Activated CD4-positive, alpha-beta T cell treated with anti-CD3 and anti-CD28 coated beads, Interleukin-2, amount 50 U/mL, for 16 hours (primary cell): ENCODE measurements at places on chromosomes 3 and 15.

DNA sequence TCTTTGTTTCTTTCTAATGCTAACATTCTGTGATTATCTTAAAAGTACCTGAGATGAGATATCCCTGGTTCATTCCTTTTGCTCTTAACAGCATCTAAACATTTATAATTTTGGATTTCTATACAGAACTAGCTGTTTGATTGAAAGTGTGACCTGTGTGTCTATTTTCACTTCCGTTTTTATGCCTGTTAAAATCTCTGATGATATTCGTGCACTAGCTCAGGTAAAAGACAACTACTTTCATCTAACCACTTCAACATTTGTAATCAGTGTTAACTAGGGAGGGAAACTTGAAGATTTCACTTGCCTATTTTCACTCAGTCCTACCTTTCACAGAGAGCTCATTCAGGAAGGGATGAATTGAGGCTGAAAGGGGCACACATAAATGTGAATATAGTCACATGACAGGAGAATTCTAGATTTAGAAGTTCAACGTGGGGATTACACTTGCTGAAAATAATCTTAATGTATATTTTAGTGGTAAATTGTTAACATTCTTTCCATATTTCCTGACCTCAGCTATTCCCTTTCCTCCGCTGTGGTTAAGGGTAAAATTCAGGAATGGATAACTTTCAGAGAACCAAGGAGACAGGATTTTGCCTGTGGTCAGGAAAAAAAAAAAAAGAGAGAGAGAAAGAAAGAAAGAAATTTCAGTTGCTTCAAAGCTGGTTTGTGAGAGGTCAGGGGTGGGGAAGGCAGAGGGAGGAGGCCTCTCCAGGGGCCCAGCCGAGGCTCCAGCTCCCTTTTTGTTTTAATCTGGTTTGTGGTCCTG lies 159.8 kb upstream of the TSC22D2 start:
- DNase-seq = no peak

- DNase-seq = no peak
Measured at GRCh38 chr3:139380575-139380974, 8.9 kb downstream of the COPB2 start.

- no peak for DNase-seq
Measured at GRCh38 chr3:125128861-125129501, 73.2 kb upstream of the HEG1 start.

- no peak for DNase-seq
Measured at GRCh38 chr15:93312891-93313486, 224.0 kb upstream of the RGMA start.

GRCh38 chr3:195591220-195591619 lies 7.5 kb upstream of the APOD start:
- DNase-seq = no peak

DNA sequence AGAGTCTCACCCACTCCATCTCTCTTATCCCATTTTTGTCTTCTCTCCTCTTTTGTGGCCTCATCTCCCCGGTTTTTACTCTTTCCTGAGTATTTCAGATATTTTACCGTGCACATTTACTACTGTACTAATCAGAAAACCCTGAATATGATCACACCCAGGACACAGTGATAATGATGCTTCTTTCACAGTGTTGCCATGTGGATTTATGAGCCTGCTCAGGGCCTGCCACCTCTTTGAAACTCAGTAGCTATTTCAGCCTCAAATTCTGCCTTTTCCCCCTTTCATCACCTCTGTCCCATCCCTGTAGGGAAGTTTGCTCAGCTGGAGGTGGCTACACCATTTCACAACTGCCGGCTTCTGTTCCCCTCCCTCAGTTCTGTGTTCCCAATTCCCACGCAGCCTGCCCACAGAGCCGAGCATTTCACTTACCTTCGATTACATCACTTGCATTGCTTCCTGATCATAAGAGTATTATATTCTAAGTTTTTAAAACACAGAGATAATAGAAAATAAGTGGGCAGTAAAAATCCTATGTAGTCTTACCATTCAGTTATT lies 33.2 kb downstream of the ARNT2 start:
- no peak for DNase-seq

DNA sequence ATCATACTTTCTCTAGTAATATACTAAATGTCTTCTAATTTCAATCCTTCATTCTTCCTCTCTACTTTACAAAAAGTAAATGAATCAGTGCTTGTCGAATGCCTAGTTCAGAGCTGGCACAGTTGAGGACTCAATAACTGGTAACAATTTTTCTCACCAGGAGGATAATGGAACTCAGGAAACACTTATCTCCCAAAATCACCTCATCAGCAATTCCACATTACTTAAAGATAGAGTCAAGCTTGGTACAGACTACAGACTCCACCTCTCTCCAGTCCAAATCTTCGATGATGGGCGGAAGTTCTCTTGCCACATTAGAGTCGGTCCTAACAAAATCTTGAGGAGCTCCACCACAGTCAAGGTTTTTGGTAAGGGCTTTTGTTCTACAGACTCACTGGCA lies 16.3 kb downstream of the ZBED2 start:
- DNase-seq = no peak

- DNase-seq = no peak
Measured at GRCh38 chr15:81531109-81531592, 157.1 kb upstream of the TMC3 start.

DNA sequence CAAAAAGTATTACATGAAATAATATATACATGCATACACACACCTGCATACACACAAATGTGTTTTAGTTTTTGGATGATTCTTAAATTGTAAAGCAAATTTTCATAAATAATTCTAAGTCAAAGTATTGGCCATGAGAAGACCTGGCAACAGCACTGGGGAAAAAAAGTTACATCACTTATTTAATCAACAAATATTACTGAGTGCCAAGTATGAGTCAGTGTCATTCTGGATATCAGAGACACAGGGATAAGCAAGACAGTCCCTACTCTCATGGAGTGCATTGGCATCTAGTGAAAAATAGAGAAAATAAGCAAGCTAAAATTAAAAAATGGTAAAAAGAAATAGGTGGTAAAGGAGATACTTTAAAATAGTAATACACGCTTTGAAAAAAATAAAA lies 29.4 kb upstream of the GUCA1C start:
- DNase-seq = no peak
